ENCODE measurements at places on chromosomes 16 and 17. TPM values are rescaled to one million over a fixed set of nuclear protein-coding genes. Genes with fewer than 3 reads are reported as not detected.

The NPIPB13 gene
- 22.9 TPM for total RNA-seq

The RAMP2 gene
- 2.4 TPM for total RNA-seq

- no peak overlapping the region for H3K27ac ChIP-seq
- H3K4me3 ChIP-seq = no peak overlapping the region
- no peak for DNase-seq
- H3K36me3 ChIP-seq = no peaks in the 10 kb centered on the region
- H3K27me3 ChIP-seq = no peaks in the 10 kb centered on the region
- H3K4me1 ChIP-seq = peaks cover 50% of the 10 kb centered on the region
Observed at GRCh38 chr17:57941384-57942370, 13.5 kb downstream of the CUEDC1 start.

- no peaks in the 10 kb centered on the region for H3K27me3 ChIP-seq
- H3K4me1 ChIP-seq = peaks cover 99% of the 10 kb centered on the region
- no peak for DNase-seq
- no peak overlapping the region for H3K4me3 ChIP-seq
- peaks cover 21% of the 10 kb centered on the region for H3K36me3 ChIP-seq
Observed at GRCh38 chr16:15993541-15993940, 44.1 kb downstream of the ABCC1 start.

- H3K4me1 ChIP-seq = peaks cover 8% of the 10 kb centered on the region
- DNase-seq = no peak
- no peaks in the 10 kb centered on the region for H3K27me3 ChIP-seq
- no peak overlapping the region for H3K27ac ChIP-seq
Observed at GRCh38 chr17:60959696-60960095, 282.0 kb downstream of the BCAS3 start.

All from osteocyte (in vitro differentiated cells).